ENCODE measurements at places on chromosomes 1 and 21. TPM values are rescaled to one million over a fixed set of nuclear protein-coding genes. Genes with fewer than 3 reads are reported as not detected.

The RAVER2 gene
- total RNA-seq = 26.6 TPM

The SPRR2E gene
- total RNA-seq = not detected

The SPRR2G gene
- total RNA-seq = not detected

The OR10J1 gene
- total RNA-seq = not detected

The DMBX1 gene
- total RNA-seq = not detected

The MEX3A gene
- total RNA-seq = 8.3 TPM

The KLHDC9 gene
- 0.79 TPM for total RNA-seq

The IL23R gene
- not detected for total RNA-seq

The LRRN2 gene
- total RNA-seq = not detected

The THEM5 gene
- not detected for total RNA-seq

The KCNK1 gene
- not detected for total RNA-seq

The DMRTA2 gene
- total RNA-seq = not detected

The TINAGL1 gene
- 456 TPM for total RNA-seq

The TGFBR3 gene
- 16.9 TPM for total RNA-seq

The SAMSN1 gene
- total RNA-seq = 3.6 TPM

The FLG2 gene
- not detected for total RNA-seq

The SYCP1 gene
- total RNA-seq = not detected

The LAD1 gene
- not detected for total RNA-seq

The ZNF691 gene
- total RNA-seq = 6.2 TPM

The NPHS2 gene
- total RNA-seq = not detected

The TSTD1 gene
- 7.4 TPM for total RNA-seq

The HSD3B2 gene
- not detected for total RNA-seq

The TNFSF18 gene
- total RNA-seq = 70.5 TPM

The TNFRSF18 gene
- not detected for total RNA-seq

The CDK18 gene
- total RNA-seq = 0.13 TPM

The IL20 gene
- not detected for total RNA-seq

The GSTM5 gene
- total RNA-seq = 0.40 TPM

The RGS16 gene
- not detected for total RNA-seq

The TDRD5 gene
- not detected for total RNA-seq

The TACSTD2 gene
- total RNA-seq = 0.22 TPM

The PTPN22 gene
- total RNA-seq = 15.8 TPM

The AXDND1 gene
- not detected for total RNA-seq

The OLIG2 gene
- not detected for total RNA-seq

The RAB25 gene
- total RNA-seq = not detected

The METTL18 gene
- 9.8 TPM for total RNA-seq

The SYPL2 gene
- total RNA-seq = under 0.01 TPM

The NBPF11 gene
- total RNA-seq = 5.3 TPM

The RBM34 gene
- total RNA-seq = 73.3 TPM

The PRRX1 gene
- 4.4 TPM for total RNA-seq

The LDLRAD1 gene
- total RNA-seq = not detected

The LCE6A gene
- total RNA-seq = not detected

The FABP3 gene
- not detected for total RNA-seq

The EFNA1 gene
- total RNA-seq = 30.5 TPM

The CELA3A gene
- not detected for total RNA-seq

The VTCN1 gene
- not detected for total RNA-seq
